Amniotic stem cell (primary cell): ENCODE measurements at places on chromosomes 2 and 18.

- DNase-seq: no peak
Observed at GRCh38 chr2:3631851-3632659, 25.9 kb upstream of the ALLC start.

GRCh38 chr2:13046557-13047165 lies 329.9 kb downstream of the TRIB2 start:
- DNase-seq: no peak

GRCh38 chr2:104896446-104896845 lies 42.5 kb downstream of the POU3F3 start:
- DNase-seq: no peak

DNA sequence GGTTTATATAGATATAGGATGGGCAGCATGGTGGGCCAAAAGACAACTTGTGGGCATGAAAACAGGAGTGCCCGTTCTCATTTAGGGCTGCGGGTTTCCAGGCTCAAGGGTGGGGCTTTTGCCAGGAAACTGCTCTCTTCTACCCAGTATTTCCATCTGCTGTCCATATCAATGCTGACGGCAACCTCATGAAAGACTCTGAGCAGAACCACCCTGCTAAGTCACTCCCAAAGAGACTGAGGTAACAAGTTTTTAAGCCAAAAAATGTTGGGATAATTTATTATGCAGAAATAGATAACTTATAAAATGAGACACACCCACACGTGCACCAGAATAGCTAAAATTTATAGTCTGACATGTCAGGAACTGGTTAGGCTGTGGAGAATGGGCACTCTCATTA lies 36.1 kb upstream of the MPPE1 start:
- DNase-seq: no peak

GRCh38 chr2:284896-285492 lies 2.9 kb downstream of the ALKAL2 start:
- DNase-seq: no peak

DNA sequence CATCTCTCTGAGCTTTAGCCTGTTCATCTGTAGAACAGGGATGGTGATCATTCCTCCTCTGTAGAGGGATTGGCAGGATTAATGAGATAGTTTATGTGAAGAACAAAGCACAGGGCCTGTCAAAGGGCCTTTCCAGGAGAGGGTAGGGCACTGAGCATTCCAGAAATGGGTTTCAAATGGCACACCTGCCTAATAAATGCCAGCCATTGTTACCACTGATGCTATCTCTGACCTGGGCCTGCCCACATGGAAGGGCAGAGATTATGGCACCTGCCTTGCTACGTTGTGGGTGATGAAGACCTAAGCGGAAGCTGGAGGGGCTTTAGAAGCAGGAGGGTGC lies 31.0 kb upstream of the GMPPA start:
- DNase-seq: no peak

DNA sequence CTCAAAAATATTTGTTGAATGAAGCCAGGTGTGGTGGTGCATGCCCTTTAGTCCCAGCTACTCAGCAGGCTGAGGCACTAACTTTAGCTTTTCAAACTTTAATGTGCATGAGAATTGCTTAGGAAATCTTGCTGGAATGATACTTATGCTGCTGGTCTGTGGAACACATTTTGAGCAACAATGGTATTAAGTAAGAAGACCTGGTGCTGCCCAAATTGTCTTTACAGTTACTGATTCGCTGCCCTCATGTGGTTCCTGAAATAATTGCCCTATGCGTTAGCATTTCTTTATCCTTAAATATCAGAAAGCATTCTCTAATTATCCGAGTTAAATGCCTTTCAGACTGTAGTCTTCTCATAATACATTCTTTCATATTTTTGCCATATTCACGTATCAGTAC lies 76.0 kb upstream of the SESTD1 start:
- no peak for DNase-seq

DNA sequence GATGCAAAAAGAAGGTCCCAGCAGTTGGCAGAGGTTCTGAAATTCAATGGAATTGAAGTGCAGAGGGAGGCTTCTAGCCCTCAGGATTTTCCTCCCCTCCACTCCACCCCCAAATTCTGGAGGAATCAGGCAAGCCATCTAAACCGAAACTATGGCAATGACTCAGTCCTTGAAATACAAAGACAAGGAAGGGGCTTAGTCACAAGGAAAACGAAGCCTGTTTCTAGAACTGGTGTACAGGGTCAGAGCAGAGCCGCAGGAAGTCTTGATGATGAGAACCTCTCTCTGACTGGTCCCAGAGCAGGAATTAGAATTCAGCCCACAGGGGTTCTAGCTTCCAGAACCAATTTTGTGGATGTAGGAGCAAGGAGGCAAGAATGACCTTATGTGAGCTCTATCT lies 111.7 kb upstream of the SCN1A start:
- DNase-seq: peak; percentile 75

DNA sequence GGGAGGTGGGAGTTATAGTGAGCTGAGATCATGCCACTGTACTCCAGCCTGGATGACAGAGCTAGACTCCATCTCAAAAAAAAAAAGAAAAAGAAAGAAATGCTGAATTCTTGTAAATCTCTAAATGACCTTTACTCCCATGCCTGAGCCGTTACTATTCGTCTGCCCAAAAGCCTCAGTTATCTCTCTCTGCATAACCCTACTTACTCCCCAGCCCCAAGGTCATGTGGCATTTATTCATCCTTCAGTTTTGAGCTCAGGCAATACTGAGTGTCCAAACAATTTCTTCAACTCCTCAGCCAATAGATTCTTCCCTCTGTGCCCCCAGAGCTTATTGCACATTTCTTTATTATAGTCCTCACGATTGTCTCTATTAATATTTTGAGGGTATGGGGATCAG lies 28.8 kb downstream of the RAB1A start:
- DNase-seq: no peak

- DNase-seq: no peak
Observed at GRCh38 chr2:8119782-8120505, 561.9 kb upstream of the ID2 start.

GRCh38 chr2:62479917-62480316 lies 26.1 kb downstream of the TMEM17 start:
- DNase-seq: no peak

DNA sequence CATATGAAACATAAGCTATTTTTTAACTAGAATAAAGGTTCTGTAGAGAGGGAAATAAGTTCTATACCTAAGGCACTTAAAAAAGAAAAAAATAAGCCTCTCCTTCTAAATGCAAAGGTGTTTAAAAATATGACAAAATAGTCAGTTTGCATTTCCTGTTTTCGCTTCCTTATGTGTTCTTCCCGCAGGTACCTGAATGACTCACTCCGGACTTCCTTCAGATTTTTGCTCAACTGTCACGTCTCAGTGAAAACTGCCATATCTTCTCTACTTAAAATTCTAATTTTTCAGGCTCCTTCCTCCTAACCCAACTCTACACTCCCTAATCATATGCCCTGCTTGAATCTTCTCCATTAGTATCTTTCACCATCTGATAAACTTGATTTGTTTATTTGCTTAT lies 1333.1 kb downstream of the LRP1B start:
- DNase-seq: no peak

DNA sequence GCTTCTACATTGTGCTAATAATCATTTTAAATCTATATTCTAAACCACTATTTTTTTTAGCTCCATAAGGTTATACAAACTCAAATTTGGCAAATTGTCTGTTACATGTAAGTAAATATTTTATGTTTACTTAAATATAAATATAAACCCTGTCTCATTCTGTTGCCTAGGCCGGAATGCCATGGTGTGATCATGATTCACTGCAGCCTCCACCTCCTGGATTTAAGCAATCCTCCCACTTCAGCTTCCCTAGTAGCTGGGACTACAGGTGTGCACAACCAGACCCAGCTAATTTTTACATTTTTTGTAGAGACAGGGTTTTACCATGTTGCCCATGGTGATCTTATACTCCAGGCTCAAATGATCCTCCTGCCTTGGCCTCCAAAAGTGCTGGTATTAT lies 124.7 kb downstream of the MEIS1 start:
- no peak for DNase-seq

- no peak for DNase-seq
Observed at GRCh38 chr2:159091976-159092375, 123.5 kb downstream of the TANC1 start.

GRCh38 chr2:220335591-220335915 lies 708.1 kb downstream of the SLC4A3 start:
- DNase-seq: no peak

DNA sequence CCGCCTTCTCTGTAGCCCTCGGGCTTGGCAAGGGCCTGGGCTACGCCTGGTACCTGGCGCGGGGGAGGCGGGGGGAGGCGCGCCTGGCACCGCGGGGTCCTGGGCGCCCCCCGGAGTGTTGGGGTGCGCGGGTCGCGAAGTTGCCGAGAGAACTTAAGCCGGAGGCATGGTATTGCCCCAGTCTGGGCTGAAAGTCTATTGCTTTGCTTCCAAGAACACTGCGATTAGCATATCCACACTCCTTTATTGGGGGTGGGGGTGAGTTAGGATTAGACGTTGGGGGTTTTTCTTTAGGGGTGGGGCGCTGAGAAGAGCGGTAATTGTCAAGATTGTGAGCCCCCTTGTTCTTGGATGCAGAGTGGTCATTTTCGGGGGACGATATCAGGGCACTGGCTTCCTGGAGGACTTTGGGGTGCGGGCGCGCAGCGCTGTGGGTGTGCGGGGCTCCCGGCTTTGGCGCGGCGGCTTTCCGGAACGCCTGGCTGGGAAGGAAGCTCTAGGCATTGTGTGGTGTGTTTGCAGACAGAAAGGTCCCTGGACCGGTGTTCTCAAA lies 798 bp downstream of the TANC1 start:
- no peak for DNase-seq

DNA sequence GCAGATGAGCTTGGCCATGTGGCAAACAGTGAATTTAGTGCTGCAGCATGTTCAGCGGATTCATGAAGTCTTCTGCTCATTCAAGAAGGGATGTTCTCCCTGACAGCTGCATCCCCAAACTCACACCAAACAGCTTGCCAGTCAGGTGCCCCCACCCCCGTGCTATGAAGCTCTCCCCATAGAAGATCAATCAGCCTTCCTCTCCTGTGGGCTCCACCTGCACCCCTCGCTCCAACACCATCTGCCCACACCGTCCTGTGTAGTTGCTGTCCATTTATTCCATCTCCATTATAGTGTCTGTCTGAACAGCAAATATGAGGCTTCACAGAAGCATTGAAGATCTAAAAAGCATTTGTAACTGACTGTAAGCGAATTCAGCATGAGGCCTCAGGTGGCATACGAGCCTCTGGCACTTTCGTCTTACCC lies 218.9 kb downstream of the BCL2 start:
- DNase-seq: no peak

DNA sequence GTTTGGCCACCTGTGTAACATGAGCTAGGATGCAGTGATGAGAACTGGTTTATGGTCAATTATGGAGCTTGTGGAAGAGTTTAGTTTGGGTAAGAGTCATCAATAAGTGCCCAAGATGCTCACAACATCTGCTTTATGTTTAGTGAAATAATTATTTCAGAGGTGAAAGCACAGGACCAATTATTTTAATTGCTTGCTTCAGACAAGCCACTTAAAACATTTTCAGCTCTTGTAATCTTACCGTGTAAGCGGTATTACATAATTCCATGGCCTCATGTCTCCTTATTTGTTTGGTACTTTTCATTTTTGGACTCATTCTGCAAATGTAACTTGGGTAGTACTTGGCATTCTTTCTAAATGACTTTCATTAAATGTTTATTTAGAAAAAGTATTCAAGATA lies 5.4 kb downstream of the B3GNT2 start:
- DNase-seq: no peak

DNA sequence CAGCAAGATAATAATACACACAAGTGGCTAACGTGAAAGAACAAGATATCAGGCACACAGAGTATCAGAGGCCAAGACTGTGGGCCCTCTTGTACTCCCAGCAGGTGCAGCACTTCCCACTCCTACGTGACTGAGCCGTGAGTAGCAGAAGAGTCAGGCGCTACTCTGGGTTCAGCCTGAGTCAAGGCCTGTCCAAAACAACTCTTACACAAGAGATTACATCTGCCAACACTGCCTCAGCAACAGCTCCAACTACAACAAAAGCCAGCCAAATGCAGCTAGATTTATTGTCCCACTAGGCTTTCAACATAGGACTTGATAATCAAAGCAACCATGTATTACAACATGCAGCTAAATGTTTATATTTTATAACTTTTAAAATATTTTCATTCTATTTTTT lies 56.2 kb downstream of the ITSN2 start:
- no peak for DNase-seq

- DNase-seq: no peak
Observed at GRCh38 chr2:112646102-112646719, 472 bp downstream of the SLC20A1 start.

DNA sequence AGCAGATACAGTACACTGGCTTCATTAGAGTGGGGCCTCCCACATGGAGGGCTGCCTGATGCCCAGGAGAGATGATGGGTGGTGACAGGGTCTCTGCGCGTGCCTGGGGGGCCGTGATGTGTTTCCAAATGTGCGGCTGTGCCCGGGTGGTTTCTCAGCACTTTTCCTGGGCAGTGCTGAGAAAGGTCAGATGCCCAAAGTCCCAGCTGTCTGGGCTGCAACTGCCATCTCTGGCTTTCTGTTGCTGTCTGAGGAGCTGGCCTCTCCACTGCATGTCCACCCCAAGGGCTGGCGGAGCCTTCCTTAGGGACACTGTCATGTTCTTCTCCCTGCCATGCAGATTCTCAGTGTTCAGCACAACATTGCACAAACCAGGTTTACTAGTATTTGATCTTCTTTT lies 62.7 kb upstream of the NFATC1 start:
- no peak for DNase-seq
